ENCODE measurements at places on chromosomes 11 and 22.

DNA sequence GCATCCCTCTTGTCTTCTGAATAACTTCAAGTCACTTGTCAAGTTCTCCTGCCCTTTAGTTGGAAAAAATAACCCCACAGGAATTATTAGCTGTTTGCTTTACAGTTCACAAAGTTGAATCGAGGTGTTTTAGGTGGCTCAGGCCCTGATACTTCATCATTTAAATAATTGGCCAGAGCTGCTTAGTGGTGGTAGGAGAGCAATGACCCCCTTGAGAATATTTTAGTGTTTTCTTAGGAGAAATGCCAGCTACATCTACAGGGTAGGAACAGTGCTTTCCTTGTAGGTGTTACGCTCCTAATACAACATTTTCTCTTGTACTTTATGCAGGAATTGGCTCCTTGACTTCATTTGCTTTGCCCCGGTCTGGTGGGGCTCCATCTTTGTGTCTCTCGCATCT lies 73.2 kb downstream of the C22orf31 start:
- no peak for DNase-seq

GRCh38 chr11:28858076-28858475 lies 749.9 kb downstream of the METTL15 start:
- no peak for DNase-seq

- no peak for DNase-seq
These were observed 13.8 kb downstream of the MRGPRF start for GRCh38 chr11:68999093-68999747.

- no peak for DNase-seq
These were observed 88.3 kb downstream of the FBXO7 start for GRCh38 chr22:32562916-32563315.

DNA sequence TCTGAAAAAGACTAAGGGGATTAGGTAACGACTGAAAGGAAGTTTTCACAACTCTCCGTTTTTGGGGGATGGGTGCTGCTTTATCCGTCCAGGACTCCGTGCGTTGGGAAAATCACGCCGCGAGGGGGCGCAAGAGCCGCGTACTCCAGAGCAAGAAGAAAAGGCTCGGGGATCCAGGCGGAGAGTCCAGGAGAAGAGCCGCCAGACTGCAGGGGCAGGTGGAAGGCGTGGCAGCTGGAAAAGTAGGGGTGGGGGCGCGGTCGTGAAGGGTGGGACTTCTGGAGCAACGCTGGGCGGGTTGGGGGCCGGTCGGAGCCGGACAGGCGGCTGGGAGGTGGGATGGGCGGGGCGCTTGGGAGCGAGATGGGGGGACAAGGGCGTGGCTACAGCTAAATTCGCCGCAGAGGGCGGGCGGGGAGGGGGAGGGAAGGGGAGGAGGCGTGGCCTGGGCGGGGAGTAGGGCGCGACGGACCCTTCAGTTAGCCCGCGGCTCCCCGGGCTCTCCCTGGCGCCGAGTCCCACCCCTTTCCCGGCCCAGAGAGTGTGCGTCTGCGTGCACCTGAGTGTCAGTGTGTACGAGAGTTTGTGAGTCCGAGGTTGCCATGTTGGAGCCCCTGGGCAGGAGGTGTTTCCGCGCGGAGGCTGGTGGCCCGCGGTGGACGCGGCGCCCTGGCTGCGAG lies 613 bp upstream of the ARHGEF17 start:
- peak; percentile 92 for DNase-seq

All from DMS 273 treated with DMSO at 0.1 percent for 48 hours (cell line).